Chondrocyte (in vitro differentiated cells): ENCODE measurements at places on chromosomes 7 and 10.

DNA sequence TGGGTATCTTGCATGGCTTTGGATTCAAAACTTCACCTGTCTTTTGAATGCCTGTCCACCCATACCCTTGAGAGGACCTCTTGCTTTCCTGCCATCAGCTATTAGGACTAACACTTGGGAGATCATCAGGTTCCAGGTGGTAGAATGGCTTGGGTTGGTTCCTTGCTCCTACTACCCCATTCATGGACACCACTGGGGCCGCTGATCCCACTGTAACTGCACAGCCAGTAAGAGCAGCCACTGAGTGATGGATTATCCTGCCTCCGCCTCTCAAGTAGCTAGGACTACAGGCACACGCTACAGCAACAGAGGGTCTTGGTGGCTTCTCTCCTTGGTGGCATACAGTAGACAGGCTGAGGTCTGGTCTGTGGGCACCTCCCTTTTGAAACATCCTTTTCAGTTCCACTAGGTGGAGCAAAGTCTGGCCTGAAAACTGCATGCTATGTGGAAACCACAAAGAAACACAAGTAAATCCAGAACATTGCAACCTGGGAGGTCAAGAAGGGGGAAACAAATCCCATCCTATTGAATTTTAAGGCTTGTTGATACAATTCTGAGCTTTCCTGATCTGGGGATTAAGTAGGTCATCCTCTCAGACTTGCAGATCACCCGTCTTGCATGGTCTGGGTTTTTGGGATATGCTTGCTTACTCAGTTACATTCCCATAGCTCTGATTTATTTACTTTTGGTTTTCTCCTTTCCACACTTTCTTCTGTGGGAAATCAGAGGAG is 9.4 kb downstream of the WBP1L start:
- no peak for DNase-seq

DNA sequence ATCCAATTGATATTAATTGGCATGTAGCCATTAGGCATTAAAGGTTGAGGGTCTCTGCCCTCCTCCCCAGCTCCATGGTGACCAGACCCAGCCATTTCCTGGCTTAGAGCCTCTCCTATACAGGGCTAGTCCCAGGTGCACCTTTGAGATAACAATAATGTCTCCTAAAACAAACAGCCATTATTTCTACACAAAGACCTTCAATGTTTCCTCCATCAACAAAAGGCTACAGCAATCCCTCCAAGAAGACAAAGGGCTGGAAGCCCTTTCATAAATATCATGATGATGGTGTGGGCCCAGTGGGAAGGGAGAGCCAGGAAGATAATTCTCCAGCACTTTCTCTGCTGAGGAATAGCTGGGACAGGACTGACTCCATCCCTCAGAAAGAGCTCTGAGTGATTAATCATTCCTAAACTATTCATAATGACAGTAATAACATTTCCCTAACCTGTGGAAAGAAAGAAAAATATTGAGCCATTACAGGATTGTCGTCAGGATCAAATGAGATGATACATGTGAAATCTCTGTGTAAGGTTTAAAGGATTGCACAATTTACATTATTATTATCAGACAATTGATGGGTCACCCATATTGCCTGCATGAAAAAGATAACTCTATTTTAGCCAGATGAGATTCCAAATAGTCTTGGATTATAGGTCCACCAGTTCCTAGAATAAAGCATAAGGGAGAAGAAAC is 10.2 kb downstream of the PKD2L1 start:
- DNase-seq, result no peak

- no peak for DNase-seq
These were observed 10.5 kb upstream of the ANKRD61 start for GRCh38 chr7:6020371-6021286.

GRCh38 chr7:42452356-42452755 is 215.3 kb upstream of the GLI3 start:
- DNase-seq, result no peak

GRCh38 chr10:123926401-123927264 is 35.0 kb upstream of the CPXM2 start:
- DNase-seq, result no peak

DNA sequence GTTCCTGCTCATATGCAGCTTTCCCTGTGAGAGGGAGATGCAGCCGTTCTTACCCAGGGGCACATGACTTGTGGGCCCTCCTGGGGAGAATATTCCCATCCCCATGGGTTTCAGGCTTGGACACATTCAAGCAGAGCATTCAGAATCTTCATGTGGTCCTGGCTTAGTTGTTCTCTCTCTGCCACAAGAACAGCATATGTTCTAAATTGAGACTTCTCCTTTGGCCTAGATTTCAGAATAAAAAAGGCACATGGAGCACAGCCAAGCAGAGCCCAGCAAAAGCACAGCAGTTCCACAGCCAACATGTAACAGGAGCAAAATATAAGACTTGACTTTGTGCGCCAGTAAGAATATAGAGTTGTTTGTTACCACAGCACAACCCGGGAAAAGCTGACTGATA is 306.4 kb upstream of the MYO3A start:
- DNase-seq, result no peak

GRCh38 chr7:127786184-127786583 is 134.2 kb downstream of the SND1 start:
- no peak for DNase-seq

GRCh38 chr10:124342136-124342820 is 76.4 kb downstream of the OAT start:
- DNase-seq, result no peak

- DNase-seq, result no peak
These were observed 171.5 kb downstream of the C7orf25 start for GRCh38 chr7:42740408-42740807.

- no peak for DNase-seq
These were observed 77.7 kb downstream of the RBM33 start for GRCh38 chr7:155722118-155722517.

- DNase-seq, result no peak
These were observed 110.0 kb upstream of the SHH start for GRCh38 chr7:155922067-155922816.

- no peak for DNase-seq
These were observed 245.2 kb downstream of the ZMYND11 start for GRCh38 chr10:380313-380940.

DNA sequence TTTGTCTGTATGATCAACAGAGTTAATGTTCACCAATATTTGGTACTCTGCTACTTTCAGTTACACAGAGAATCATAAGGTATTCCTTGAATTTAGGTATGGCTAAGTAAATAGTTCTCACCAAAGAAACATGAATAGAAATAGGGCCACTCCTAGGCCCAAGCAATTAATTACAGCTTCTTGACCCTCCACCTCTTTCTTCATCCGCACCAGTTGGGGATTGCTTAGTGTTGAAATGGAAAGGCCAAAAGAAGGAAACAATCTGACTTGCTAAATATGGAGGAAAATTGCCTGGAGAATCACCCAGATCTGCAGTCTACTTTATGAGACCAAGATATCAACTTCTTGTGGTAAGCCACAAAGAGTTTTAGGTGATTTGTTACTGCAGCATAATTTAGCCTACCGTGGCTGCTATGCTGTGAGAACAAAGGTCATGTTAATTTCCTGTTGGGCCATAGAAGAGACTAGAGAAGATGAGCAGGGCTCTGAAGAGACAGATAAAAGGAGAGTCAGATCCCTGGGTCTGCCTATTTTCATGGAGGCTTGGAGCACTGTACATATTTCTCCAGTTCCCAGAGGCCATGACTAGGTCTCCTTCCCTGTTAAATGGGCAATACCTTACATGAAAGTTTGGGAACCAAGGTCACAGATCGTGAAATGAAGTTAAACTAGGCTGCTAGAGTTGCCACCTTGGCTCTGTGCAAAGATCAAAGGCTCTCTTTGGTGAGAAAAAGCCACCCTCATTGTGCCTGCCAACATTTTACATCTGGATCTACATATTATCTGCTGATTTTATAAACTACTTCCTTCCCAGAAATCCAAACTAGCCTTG is 93.3 kb upstream of the GDF10 start:
- no peak for DNase-seq

DNA sequence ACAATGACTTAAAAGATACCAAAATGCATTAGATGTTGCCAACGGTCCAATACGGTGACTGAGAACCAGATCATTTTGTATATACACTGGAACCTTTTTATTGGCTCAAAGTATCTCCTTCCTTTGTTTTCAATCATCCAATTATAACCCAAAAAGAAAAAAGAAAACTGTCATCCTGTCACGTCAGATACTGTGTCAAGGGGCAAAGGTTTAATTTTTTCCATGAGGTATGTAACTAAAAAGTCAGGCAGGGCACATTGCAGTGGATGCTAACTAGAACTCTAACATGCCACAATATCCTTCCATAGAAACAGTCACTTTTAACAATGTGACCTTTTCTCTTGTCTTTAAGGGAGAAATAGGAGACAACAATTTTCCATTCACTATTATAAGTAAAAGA is 267.6 kb upstream of the NEBL start:
- DNase-seq, result no peak

DNA sequence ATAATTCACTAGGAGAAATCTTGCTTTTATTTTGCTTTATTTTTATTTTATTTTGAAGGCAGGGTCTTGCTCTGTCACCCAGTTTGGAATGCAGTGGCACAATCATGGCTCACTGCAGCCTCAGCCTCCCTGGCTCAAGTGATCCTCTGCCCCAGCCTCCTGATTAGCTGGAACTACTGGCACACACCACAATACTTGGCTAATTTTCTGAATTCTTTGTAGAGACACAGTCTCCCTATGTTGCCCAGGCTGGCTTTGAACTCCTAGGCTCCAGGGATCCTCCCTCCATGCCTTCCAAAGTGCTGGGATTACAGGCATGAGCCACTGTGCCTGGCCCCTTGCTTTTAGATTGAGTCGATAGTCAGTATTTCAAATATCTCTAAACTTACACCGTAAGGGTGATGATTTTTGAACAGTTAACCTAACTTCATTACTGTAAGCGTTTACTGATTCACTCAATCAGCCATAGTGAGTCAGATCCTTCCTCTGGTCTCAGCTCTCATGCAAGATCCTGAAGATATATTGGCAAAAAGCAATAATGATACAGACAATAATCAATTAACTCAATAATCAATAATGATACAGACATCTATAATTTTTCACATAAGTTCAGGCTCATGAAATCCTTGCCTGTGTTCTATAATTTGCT is 239.5 kb downstream of the KIAA1217 start:
- no peak for DNase-seq

DNA sequence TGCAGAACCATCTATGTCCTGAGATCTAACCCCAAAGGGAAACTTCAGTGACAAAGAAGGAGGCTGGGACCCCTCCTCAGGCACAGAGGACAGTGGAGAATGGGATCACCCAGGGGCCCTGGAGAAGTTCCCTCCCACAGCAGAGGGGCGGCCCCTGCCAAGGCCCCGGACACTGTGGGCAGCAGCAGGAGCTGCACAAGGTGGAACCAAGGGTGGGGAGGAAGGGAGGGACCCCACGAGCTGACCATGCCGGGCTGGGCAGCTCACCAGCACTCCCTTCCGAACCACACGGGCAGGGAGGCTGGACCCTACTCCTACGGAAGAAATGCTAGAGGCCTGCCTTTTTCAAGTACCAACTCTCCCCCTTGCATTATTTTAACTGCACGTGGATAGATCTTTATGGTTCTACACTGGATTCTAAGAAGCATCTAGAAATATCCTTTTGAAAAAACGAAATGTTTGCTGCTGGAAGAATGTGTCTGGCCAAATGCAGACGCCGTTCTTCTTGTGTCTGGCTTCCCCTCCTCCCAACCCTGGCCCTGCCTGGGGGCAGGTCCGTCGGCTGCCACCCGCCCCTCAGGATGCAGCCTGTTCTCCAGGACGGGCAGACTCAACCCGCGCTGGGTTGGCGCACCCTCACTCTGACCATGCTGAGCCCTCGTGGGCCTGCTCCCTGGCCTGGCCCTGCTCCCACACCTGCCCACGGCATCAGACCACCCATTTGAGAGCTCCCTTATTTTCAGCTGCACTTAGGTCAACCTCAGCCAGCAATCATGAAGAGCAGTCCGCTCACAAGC is 193.9 kb downstream of the TCERG1L start:
- DNase-seq, result peak; percentile 79

DNA sequence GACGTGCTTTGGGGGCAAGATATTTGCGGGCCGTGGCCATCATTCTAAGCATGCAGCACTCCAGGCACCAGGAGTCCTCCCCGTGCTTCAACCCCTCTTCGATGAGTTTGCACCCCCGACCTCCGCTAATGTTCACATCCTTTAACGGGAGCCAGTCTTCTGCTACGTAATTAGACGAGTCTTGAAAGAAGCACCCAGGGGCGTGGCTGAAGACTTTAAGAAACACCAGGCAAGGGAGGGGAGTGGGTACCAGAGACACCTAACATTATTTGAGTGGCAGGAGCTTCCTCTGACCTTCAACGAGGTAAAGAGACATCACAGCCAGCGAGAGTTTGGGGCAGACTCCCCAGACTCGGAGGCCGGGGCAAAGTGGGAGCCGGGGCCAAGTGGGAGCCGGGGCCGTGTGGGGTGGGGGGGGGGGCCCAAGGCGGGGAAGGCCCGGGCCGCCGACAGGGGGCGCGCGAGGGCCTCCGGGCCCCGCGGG is 31.1 kb upstream of the TOMM7 start:
- no peak for DNase-seq

- DNase-seq, result no peak
These were observed 28.5 kb downstream of the PRLHR start for GRCh38 chr10:118566911-118567310.

DNA sequence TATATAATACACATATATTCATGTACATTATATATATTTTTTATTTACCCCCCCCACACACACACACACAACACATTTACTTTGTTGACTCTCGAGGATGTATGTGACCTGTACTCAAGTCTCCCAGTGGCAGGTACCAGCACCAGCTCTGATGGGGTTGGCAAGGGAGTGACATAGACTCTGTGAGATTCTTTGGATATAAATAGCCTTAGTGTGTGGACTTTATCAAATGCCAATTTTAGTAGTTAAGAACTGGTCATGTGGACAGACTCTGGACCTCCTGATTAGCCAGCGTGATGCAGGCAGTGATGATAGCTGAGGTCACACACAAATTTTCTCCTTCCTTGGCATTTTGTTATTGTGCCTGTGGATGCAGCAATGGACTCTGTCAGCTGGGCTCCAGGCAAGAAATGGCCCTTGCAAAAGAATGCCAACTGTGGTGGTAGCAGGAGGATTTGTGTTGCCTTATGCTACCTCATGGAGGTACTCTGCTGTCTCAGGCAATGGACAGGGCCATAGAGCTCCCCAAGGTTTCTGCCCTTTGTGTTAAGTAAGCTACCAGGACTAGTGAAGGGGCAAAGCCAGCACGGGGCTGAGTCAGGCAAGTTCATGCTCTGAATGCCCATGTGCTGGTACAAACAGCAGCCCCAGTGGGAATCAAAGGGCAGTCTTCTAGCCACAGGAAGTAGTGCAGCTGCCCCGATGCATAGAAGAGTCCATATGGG is 224.6 kb upstream of the ZWINT start:
- DNase-seq, result no peak

- no peak for DNase-seq
These were observed 77.3 kb downstream of the CDC14C start for GRCh38 chr7:49001610-49002033.

DNA sequence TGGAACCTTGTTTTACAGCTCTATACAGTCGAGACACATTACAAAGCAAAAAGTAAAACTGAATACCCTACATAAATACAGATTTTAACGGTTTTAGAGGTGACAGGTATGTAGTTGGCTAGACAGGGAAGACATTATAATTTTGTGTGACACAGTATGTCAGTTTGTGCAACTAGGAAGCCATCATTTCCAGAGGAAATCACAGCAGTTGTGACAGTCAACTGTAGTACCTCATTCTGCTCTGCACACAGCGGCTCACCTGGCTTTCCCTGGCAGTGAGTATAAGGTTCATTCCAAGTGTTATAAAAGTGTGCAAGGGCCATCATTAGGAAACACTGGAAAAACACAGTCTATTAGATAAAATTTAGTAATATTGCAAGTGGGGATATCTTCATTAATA is 501.6 kb upstream of the PHF14 start:
- no peak for DNase-seq

- no peak for DNase-seq
These were observed 82.1 kb upstream of the PDGFA start for GRCh38 chr7:601595-602340.
